ENCODE measurements at places on chromosomes 2 and 18. TPM values are rescaled to one million over a fixed set of nuclear protein-coding genes. Genes with fewer than 3 reads are reported as not detected.

GRCh38 chr2:97751752-97752151 is 38.4 kb downstream of the ZAP70 start:
- DNase-seq = no peak

The ANKRD30B gene
- total RNA-seq = not detected

DNA sequence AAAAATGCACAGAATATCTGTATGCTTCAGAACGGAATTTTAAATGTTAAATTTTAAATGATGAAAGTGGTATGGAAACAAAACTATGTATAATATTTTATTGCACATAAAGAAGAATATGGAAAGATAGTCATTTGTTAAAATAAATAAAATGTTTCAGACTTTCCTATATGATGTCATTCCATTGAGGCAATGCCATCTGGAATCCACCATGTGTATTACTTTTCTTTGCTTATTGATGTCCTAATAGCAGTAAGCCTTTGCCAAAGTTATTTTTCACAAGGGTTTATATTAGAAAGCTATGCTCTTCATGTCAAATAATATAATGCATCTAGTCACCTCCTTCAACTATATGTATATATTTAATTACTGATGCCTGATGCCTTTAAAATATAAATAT is 601.6 kb upstream of the PKDCC start:
- DNase-seq = no peak

- DNase-seq = no peak
Measured at GRCh38 chr2:203869223-203870042, 1.9 kb downstream of the CTLA4 start.

- no peak for DNase-seq
Measured at GRCh38 chr2:30736461-30737325, 70.6 kb downstream of the CAPN13 start.

DNA sequence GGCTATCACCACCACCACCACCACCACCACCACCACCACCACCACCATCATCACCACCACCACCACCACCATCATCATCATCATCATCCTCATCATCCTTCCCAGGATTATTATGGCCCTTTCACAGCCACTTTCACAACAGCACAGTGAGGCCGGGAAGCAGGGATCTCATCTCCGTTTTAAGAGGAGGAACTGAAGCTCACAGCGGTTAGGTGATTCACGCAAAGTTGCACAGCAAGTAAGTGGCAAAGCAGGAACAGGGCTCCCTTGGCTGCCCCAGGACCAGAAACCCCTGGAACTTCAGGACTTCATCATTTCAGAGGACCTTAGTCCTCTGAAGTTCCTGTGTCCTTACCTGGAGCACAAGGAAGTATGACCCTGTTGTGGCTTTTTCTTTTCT is 26.8 kb downstream of the MRPL35 start:
- DNase-seq = no peak

- DNase-seq = no peak
Measured at GRCh38 chr18:33014060-33014796, 241.4 kb upstream of the KLHL14 start.

- no peak for DNase-seq
Measured at GRCh38 chr18:29838556-29838955, 1204.0 kb downstream of the DSC3 start.

The GALNT5 gene
- total RNA-seq = 1.7 TPM

GRCh38 chr2:212991120-212991519 is 160.3 kb downstream of the IKZF2 start:
- DNase-seq = no peak

The IL36RN gene
- total RNA-seq = 12.0 TPM

The ABCG5 gene
- total RNA-seq = 0.10 TPM

DNA sequence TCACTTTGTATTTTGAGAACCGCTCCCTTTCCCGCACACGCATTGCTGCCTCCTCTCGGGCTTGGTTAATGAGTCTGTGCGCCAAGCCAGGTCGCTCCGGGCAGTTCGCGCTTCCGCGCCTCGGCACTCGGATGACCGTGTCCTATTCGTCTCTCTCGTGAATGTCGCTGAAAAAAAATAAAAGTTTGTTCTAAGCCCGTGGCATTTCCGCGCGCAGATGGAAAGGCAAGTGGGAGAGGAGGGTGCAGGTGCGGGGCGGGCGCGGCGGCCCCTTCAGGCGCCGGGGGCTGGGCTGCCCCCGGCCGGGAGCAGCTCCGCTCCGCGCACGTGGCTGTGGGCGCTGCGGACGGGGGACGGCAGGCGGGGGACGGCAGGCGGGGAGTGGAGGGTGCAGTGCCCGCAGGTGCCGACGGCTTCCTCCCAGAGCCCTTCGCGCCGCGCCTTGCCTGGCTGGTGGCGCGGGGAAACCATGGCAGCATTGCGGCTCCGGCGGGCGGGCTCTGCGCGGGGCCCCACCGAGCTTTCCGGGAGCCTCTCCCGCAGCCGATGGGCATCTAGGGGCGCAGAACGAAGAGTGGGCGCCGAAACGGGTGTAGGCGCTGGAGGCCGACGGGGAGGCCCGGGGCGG is 159.6 kb upstream of the SIX2 start:
- DNase-seq = no peak

DNA sequence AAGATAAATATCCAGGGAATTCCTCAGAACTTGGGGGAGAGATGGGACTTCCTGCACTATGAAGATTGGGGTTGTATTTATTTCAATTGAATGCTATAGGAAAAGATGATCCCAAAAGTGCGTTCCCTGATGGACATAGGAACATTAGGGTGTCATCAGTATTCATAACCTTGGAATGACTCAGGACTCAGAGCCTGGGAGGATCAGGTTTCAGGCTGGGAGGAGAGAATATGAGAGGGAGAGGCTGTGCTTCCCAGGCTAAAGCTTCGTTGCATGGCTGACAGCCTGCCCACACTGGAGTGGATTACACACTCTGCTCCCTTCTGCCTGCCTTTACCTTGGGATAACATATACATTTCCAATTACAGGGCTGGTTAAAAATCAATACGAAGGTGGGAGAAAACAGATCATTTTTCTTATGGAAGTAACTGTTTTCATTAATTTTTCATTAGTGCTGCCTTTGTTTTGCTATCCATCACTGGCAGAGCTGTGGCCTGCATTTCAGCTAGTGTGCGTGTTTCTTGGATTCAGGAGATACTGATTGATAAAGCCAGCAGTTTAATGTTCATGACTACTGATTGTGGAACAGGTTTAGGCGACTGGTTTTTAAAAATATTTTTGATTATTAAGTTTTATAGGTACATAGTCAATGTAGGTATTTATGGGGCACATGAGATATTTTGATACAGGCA is 118.7 kb downstream of the KCTD1 start:
- DNase-seq = no peak

GRCh38 chr18:80044072-80044471 is 9.8 kb downstream of the RBFA start:
- DNase-seq = no peak

- no peak for DNase-seq
Measured at GRCh38 chr2:205814039-205814364, 131.7 kb downstream of the NRP2 start.

DNA sequence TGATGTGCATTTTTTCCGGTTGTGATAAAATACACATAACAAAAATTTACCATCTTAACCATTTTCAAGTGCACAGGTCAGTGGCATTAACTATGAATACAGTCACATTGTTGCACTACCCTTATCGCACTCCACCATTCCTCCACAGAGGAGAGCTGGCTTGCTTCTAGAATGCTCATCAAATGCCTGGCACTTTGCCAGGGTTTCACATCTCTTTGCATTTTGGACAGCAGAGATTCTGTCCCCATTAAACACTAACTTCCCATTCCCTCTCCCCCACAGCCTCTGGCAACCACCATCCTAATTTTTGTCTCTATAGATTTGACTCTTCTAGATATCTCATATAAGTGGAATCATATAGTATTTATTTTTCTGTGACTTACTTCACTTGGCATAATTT is 165.0 kb downstream of the ASB1 start:
- DNase-seq = no peak

The PLGLB2 gene
- total RNA-seq = 3.4 TPM

The CPO gene
- total RNA-seq = 0.24 TPM

Measured in type B pancreatic cell (in vitro differentiated cells).